ENCODE measurements at places on chromosomes 2 and 18.

DNA sequence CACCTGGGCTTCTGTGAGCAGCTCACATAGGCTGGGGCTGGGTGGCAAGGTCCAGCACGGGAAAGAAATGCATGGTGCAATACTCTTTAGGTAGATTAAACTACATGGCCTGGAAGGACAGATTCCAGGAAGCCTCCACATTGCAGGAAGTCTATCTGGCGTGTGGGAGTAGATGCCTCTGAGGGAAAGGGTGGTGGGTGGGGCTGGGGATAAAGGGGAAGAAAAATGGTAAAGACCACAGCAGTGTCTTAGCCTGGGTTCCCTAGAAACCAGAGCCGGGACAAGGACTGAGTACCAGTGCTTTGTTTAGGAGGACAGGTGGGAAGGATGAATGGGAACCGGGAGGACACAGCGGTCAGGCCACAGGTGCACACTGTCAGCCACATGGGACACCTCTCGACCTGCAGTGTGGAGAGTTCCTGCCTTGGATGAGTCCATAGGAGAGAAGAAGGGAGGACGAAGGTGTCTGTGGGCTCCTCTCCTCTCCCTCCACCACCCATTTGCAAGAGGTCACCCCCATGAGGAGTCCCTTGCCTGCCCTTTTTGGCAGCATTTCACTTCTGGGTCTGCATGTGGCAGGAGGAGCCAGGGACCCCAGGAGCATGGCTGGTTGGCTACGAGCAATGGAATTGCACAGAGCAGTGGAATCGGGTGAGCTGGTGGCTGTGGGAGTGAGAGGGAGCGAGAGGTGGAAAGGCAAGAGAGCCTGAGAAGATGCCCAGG, 91.5 kb upstream of the HS6ST1 start:
- no peak for DNase-seq

- DNase-seq = no peak
Measured at GRCh38 chr2:234467289-234467688, 29.6 kb downstream of the ARL4C start.

- DNase-seq = no peak
Measured at GRCh38 chr2:146579147-146579930, 1265.5 kb upstream of the ACVR2A start.

- DNase-seq = peak; percentile 90
Measured at GRCh38 chr2:102020596-102021170, 28.9 kb downstream of the IL1R2 start.

GRCh38 chr18:8847066-8847755, 141.9 kb downstream of the MTCL1 start:
- DNase-seq = no peak

DNA sequence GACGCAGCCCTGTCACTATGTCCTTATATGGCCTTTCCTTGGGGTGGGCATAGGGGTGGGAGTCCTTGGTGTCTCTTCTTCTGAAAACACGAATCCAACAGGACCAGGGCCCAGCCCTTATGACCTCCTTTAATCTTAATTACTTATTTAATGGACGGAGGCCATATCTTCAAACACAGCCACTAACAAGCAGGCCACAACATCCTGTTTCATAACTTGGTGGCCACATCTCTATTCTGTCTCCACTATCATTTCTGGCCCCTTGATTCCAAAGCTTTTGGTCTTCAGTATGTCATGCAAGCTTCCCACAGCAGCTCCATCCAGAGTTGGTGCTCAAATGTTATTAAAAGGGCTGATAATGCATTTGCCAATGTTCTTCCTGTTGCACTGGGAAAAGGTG, 287.3 kb upstream of the SMIM21 start:
- DNase-seq = no peak

- DNase-seq = no peak
Measured at GRCh38 chr18:44850001-44850400, 169.3 kb downstream of the SETBP1 start.

GRCh38 chr2:159251296-159252173, 35.0 kb downstream of the WDSUB1 start:
- DNase-seq = no peak

DNA sequence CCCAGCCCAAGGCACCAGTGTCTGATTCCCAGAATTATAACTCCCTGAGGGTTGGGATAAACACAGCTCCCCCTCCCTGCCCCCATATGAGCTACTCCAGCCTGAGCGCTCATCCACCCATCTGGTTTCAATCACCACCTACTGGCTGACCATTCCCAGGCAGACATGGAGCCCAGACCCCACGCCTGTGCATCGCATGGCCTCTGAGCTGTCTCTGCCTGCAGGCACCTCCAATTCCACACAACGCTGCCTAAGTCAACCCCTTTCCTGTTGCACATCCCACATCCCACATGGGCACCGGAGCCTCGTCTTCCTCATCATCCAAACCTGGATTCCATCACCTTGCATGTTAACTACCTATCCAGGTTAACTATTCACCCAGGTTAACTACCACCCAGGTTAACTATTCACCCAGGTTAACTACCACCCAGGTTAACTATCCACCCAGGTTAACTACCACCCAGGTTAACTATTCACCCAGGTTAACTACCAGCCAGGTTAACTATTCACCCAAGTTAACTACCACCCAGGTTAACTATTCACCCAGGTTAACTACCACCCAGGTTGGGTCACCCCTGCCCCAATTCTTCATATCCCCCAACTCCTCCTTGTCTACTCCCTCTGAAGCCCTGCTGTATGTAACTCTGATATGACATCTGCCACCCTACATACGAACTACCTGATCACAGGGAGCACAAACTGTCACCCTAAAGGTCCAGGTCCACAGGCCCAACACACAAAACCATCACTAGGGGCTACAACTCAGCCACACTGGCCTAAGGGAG, 47.8 kb downstream of the TEX51 start:
- no peak for DNase-seq

Measured in Calu3 (cell line).